Ascending aorta (tissue), 2 donors: ENCODE measurements at places on chromosomes 6 and 20.
A peak's percentile ranks its signal among the peaks of the same experiment; 100 is the strongest.

DNA sequence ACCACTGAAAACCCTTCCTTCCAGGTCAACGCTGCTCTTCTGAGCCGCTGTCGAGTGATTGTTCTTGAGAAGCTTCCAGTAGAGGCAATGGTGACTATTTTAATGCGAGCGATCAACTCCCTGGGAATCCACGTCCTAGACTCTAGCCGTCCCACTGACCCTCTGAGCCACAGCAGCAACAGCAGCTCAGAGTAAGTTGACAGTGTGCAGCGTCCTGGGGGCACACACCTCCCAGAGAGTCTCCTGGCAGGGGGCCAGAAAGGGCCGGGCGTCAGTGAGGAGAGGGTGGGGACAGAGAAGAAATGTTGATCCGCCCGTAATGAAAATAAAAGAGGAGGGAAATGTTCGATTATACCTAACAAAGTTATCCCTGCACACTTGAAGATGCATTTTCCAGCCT is 5.0 kb downstream of the WRNIP1 start:
- H3K4me1 ChIP-seq = peaks cover 38% of the 10 kb centered on the region
- no peaks in the 10 kb centered on the region for H3K27me3 ChIP-seq
- no peak for DNase-seq
- peaks cover 22% of the 10 kb centered on the region for H3K36me3 ChIP-seq

DNA sequence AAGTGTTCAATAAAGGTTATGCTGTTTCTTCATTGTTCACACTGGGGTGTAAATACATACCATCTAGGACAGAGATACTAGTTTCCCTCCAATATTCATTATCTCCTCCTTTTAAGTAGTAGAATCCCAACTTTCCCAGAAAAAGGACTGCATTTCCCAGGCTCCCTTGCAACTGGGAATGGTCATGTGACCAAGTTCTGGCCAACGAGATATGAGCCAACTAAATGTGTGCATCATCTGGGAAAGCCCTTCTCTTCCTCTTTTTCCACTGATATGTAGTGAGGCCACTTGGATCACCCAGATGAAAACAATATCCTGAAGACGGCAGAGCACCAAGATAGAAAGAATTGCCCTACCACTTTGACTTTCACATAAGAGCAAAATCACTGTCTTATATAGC is 97.9 kb upstream of the PTPRT start:
- DNase-seq = no peak
- H3K27ac ChIP-seq = no peak overlapping the region
- H3K4me3 ChIP-seq = no peak overlapping the region
- H3K4me1 ChIP-seq = no peaks in the 10 kb centered on the region

DNA sequence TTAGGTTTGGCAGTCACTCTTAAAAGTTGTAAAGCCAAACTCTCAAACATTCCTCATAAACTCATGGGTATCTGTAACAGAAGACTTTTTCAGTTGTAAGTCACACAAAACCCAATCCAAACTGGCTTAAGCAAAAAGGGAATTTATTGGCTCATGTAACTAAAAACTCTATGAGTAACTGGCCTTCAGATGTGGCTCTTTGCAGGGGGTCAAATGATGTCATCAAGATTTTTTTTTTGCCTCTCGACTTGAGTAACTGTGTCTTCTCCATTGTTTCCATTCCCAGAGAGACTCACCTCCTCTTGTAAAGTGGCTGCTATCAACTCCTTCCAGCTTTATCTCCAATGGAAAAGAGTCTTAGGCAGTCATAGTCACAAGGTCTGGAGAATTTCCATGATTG is 645.0 kb downstream of the DHX35 start:
- H3K27ac ChIP-seq = no peak overlapping the region
- no peak for DNase-seq
- H3K27me3 ChIP-seq = no peaks in the 10 kb centered on the region
- no peaks in the 10 kb centered on the region for H3K4me1 ChIP-seq
- no peak overlapping the region for H3K4me3 ChIP-seq

GRCh38 chr20:19114410-19114809 is 98.0 kb upstream of the SLC24A3 start:
- H3K27ac ChIP-seq = no peak overlapping the region
- no peaks in the 10 kb centered on the region for H3K27me3 ChIP-seq
- DNase-seq = no peak

GRCh38 chr6:40854592-40854991 is 184.4 kb downstream of the UNC5CL start:
- no peak for DNase-seq
- no peak overlapping the region for H3K27ac ChIP-seq
- H3K4me1 ChIP-seq = no peaks in the 10 kb centered on the region
- no peak overlapping the region for H3K4me3 ChIP-seq
- H3K36me3 ChIP-seq = no peaks in the 10 kb centered on the region

- H3K4me1 ChIP-seq = no peaks in the 10 kb centered on the region
- no peak overlapping the region for H3K27ac ChIP-seq
- no peaks in the 10 kb centered on the region for H3K36me3 ChIP-seq
- peak; percentile 53 for DNase-seq
- H3K27me3 ChIP-seq = no peaks in the 10 kb centered on the region
These were observed 36.2 kb downstream of the SUN5 start for GRCh38 chr20:32967961-32968457.

- H3K4me1 ChIP-seq = peaks cover 18% of the 10 kb centered on the region
- H3K4me3 ChIP-seq = no peak overlapping the region
- H3K27ac ChIP-seq = peak overlapping the region; percentile 30
- H3K36me3 ChIP-seq = peaks cover 3% of the 10 kb centered on the region
- no peak for DNase-seq
These were observed 5.3 kb downstream of the SNAI1 start for GRCh38 chr20:49987868-49988690.

DNA sequence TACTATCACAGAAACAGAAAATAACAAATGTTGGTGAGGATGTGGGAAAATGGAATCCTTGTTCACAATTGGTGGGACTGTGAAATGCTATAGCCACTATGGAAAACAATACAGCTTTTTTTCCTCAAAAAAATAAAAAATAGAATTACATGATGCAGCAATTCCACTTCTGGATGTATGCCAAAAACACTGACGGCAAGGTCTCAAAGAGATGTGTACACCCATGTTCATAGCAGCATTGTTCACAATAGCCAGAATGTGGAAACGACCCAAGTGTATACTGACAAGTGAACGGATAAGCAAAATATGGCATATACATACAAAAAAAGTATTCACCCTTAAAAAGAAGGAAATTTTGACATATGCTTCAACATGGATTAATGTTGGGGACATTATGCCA is 213.4 kb downstream of the KHDC1L start:
- no peak for DNase-seq

GRCh38 chr6:109526905-109527628 is 44.0 kb upstream of the ZBTB24 start:
- H3K4me3 ChIP-seq = no peak overlapping the region
- H3K27ac ChIP-seq = no peak overlapping the region
- no peak for DNase-seq
- no peaks in the 10 kb centered on the region for H3K36me3 ChIP-seq
- H3K27me3 ChIP-seq = no peaks in the 10 kb centered on the region
- no peaks in the 10 kb centered on the region for H3K4me1 ChIP-seq

GRCh38 chr6:125050663-125051318 is 88.6 kb downstream of the RNF217 start:
- H3K4me3 ChIP-seq = no peak overlapping the region
- H3K4me1 ChIP-seq = peaks cover 4% of the 10 kb centered on the region
- peaks cover 9% of the 10 kb centered on the region for H3K36me3 ChIP-seq
- H3K27me3 ChIP-seq = no peaks in the 10 kb centered on the region
- no peak for DNase-seq

- DNase-seq = no peak
- H3K36me3 ChIP-seq = peaks cover 4% of the 10 kb centered on the region
- H3K4me1 ChIP-seq = peaks cover 3% of the 10 kb centered on the region
- H3K27ac ChIP-seq = peak within 1 kb of the TSS; percentile 100
- H3K4me3 ChIP-seq = peak within 1 kb of the TSS; percentile 82
- H3K27me3 ChIP-seq = no peaks in the 10 kb centered on the region
These were observed at the start of gene PXDC1 for GRCh38 chr6:3751077-3751729. TSS of gene PXDC1 (minus strand) at chr6:3751713. CDS start at chr6:3751531, 182 bp downstream.

DNA sequence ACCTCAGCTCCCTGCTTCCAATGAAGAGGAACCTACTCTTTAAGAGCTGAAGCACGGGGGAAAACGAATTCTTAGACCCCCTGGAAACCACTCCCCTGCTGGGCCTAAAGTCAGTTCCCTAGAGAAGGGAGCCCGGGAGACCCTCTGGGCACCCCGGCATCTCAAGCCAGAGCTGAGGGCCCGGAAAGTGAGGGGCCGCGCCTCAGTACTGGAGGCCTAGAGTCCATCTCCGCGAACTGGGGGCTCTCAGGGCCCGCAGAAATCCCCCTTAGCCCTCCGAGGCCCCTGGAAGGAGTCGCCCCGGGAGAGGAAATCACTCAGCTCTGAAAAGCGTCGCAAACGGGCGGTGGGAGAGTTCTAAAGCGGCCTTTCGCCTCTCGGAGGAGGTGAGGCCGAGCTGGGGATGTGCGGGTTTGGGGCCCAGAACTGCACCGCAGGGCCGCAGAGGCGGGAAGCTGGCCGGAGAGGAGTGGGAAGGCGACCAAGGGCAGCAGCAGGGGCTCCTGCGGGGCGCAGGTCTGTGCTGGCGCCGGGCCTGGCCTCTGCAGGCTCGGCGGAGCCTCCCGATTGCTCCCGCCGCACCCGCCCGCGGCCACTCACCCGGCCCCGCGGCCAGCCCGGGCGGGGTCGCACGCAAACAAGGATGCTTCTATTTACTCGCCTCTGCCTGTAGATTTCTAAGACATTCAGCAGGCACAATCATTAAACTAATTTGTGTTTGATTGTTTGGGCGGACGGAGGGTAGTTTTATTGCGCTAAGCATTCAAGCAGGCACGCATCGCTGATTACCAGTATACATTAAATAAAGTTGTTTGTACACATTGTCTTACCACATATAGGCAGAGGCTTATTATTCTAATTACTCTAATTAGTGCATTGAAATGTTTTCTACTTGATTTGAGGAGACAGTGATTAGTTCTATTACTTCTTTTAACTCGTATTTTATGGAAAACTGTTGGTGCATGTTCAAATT is 9.2 kb downstream of the POU3F2 start:
- DNase-seq = no peak
- no peak overlapping the region for H3K4me3 ChIP-seq
- peaks cover 11% of the 10 kb centered on the region for H3K4me1 ChIP-seq
- no peaks in the 10 kb centered on the region for H3K36me3 ChIP-seq

- H3K27me3 ChIP-seq = no peaks in the 10 kb centered on the region
- H3K36me3 ChIP-seq = no peaks in the 10 kb centered on the region
- H3K4me3 ChIP-seq = no peak overlapping the region
- no peak overlapping the region for H3K27ac ChIP-seq
- H3K4me1 ChIP-seq = no peaks in the 10 kb centered on the region
These were observed 37.4 kb downstream of the HIVEP2 start for GRCh38 chr6:142907544-142907943.

GRCh38 chr6:150418827-150419594 is 50.2 kb downstream of the IYD start:
- H3K27me3 ChIP-seq = no peaks in the 10 kb centered on the region
- H3K36me3 ChIP-seq = no peaks in the 10 kb centered on the region
- peak overlapping the region; percentile 53 for H3K4me3 ChIP-seq
- H3K4me1 ChIP-seq = no peaks in the 10 kb centered on the region
- DNase-seq = peak; percentile 79
- peak overlapping the region; percentile 35 for H3K27ac ChIP-seq

GRCh38 chr6:113558966-113559365 is 298.2 kb upstream of the MARCKS start:
- H3K36me3 ChIP-seq = no peaks in the 10 kb centered on the region
- H3K27me3 ChIP-seq = no peaks in the 10 kb centered on the region
- H3K4me3 ChIP-seq = no peak overlapping the region
- H3K27ac ChIP-seq = no peak overlapping the region

- no peaks in the 10 kb centered on the region for H3K4me1 ChIP-seq
- no peak for DNase-seq
- no peak overlapping the region for H3K4me3 ChIP-seq
These were observed 440.0 kb upstream of the NOX3 start for GRCh38 chr6:155895641-155896040.

DNA sequence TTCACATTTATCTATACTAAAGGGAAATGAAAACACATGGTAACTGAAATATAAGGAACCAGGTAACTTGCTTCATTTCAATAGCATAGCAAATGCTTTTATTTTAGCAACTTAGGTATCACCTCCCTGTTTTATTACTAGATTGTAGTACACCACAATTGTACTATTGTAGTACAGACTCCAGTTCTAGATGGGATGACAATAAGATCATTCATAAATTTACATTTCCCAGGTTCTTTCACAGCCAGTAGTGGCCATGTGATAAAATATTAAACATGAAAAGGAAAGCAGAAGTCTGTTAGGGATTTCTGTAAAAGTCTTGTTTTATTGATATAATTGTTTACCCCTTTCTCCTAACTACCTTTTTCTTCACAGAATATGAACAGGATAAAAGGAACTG is 97.2 kb downstream of the LMBRD1 start:
- no peaks in the 10 kb centered on the region for H3K27me3 ChIP-seq
- H3K4me1 ChIP-seq = no peaks in the 10 kb centered on the region
- H3K27ac ChIP-seq = no peak overlapping the region
- peaks cover 31% of the 10 kb centered on the region for H3K36me3 ChIP-seq
- no peak for DNase-seq

GRCh38 chr6:156065849-156066248 is 610.2 kb upstream of the NOX3 start:
- H3K36me3 ChIP-seq = no peaks in the 10 kb centered on the region
- H3K4me3 ChIP-seq = no peak overlapping the region
- no peak overlapping the region for H3K27ac ChIP-seq
- no peaks in the 10 kb centered on the region for H3K27me3 ChIP-seq
- DNase-seq = no peak
- no peaks in the 10 kb centered on the region for H3K4me1 ChIP-seq

DNA sequence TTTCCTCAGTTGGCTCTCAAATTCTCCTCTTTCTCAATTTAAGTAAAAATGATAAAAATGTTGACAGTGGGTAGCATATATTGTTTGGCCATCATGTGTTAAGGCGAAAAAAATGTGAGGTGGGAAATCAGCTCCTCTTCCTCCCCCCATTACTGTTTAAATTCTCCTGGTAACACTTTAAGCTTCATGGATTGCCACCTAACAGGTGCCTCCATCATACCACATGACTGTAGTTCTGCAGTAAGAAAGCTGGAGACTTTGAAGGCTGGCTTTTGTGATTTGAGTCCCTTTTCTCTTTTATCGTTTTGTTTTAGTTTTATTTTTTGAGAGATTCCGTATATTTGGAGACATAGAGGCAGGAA is 1.2 kb downstream of the ZFAND3 start:
- H3K4me1 ChIP-seq = no peaks in the 10 kb centered on the region
- H3K27me3 ChIP-seq = no peaks in the 10 kb centered on the region
- peak overlapping the region; percentile 60 for H3K4me3 ChIP-seq
- H3K36me3 ChIP-seq = no peaks in the 10 kb centered on the region

DNA sequence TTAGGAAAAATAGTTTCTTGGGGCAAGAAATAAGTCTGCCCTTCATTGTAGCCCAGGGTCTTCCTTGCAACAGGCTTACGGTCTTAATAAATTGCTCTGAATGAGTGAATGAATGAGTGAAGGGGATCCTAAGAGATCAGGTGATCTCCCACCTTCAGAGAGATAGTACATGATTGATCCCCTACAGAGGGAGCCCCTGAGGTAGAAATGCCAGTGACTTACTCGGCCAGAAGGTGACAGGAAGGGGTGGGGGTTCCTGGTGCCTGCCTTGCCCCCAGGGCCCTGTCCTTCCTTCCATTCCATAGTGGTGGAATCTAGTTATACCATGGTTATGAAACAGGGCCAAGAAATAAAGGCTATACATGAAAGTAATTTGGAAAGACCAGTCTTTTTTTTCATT is 215.3 kb upstream of the SSTR4 start:
- H3K27me3 ChIP-seq = no peaks in the 10 kb centered on the region
- H3K4me3 ChIP-seq = no peak overlapping the region
- H3K27ac ChIP-seq = no peak overlapping the region
- no peaks in the 10 kb centered on the region for H3K4me1 ChIP-seq
- no peak for DNase-seq
